ENCODE measurements at places on chromosomes 1 and 21.

DNA sequence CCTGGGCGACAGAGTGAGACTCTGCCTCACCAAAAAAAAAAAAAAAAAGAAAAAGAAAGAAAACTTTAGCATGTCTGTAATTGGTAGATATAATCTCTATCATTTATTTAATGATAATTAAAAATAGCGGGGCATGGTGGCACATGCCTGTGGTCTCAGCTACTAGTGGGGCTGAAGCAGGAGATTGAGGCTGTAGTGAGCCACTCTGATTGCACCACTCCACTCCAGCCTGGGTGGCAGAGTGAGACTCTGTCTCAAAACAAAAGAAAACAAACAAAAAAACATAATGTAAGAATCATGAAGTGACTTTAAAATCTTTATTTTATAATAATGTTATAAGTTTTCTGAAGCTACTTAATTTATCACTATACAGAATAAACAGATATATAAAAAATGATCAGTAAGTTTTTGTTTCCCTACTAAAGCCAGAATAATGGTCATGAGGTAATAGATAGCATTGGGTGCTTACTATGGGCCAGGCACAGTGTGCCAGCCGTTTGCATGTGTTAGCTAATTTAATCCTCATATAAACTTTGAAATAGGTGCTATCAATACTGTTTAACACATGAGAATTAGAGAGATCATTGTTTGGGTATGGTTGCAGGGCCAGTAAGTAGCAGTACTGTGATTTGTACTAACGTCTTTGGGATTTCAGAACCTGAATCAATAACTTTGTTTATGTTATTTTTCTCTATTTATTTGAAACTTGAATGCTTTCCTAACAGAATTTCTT, 23.8 kb downstream of the CLIC4 start:
- DNase-seq: no peak

DNA sequence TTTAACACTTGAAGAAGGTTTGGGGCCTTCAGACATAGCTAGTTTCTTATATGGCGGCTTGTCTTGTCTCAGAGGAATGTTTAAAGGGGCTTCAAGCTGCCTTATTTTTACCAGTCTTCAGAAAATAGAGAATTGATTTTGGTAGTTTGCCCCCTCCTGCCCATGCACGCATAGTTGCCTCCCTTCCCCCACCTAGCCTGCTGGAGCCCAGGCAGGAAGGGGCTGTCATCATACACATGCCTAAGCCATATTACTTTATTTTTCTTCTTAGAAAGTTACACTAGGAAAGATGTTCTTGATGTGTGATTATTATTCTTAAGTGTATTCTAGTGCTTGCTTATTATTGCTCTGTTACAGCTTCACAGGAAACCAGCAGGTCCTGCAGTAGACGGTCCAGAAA, 18.3 kb downstream of the PBX1 start:
- DNase-seq: no peak

DNA sequence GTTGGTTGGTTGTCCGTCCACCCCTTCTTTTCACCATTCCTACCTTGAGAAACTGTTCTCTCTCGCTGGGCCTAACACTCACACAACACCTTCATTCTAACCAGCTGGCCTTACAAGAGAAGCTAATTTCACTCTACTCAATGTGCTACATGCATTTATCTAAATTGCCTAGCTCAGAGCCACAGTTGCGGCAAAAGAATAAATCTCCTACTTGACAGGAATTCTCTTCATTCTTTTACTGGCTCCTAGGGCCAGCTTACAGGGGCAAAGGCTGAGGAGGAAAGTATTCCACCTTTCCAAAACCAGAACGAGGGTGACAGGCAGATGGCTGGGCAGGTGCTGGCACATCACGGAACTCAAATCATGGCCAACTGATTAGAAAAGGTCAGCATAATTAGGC, 6.5 kb downstream of the F3 start:
- no peak for DNase-seq

GRCh38 chr1:185896863-185897262, 162.7 kb downstream of the HMCN1 start:
- DNase-seq: no peak

GRCh38 chr1:164617377-164618201, 58.6 kb downstream of the PBX1 start:
- DNase-seq: no peak

- no peak for DNase-seq
These were observed 58.9 kb downstream of the RHOU start for GRCh38 chr1:228794173-228794572.
